Ascending aorta (tissue), 2 donors: ENCODE measurements at places on chromosomes 7 and 10.

DNA sequence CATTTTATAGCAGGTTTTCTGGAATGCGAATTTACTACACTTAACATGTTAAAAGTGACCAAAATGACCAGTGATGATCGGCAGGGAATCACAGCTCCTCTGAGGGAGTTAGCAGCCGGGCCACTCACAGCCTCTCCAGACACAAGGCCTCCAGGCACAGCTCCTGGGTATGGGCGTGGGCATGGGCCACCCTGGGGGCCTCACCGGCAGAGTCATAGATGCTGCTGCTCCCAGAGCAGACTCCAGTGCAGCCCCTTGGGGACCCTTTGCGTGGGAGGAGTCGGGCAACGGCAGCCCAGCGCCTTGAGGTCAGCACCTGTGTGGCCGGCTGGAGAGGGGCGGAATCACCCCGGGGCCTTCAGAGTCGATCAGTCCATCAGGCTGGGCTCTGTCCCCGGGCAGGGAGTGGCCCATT, 8.6 kb downstream of the KNDC1 start:
- DNase-seq = no peak

DNA sequence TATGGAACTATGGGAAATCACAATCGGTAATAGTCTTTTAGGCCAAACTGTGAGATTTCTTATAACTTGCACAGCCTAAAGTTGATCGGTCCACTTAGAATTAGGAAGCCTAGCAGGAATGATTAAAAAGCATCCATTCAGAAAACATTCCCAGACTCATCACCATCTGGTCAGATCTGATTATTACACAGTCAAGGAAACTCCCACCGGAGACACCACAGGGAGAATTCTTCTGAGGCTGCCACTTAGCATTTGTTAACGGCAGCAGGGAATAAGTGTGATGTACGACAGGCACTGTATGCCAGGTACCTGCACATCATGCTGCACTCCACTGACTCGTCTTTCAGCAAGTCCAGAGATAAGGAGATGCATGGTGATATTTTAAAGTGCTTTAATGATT, 227.6 kb upstream of the STEAP1 start:
- DNase-seq = no peak

DNA sequence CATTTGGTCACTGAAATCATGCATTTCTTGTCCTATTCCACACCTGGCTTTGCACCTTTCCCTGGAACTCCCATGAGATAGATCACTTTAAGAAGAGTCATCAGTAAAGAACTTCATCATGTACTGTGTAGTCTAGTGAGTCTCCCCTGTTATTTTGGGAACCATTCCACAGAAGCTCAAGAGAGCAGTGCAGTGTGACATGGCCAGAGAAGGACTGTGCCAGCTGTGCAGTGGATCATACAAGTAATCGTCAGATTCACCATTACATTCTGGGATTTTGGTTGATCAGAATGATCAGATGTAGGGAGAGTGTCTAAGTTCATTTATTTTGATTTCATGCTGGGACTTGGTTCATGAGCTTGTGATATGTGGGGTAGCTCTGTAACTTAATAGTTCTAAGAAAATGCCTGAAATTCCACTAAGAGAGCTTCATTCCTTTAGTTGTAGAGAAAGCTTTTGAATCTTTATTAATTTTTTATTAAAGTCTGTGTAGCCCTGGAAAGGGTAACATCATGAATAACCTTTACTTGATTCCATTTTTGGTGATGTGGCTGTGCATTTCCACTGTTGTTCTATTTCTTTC, 166.8 kb downstream of the SUGCT start:
- DNase-seq = no peak

DNA sequence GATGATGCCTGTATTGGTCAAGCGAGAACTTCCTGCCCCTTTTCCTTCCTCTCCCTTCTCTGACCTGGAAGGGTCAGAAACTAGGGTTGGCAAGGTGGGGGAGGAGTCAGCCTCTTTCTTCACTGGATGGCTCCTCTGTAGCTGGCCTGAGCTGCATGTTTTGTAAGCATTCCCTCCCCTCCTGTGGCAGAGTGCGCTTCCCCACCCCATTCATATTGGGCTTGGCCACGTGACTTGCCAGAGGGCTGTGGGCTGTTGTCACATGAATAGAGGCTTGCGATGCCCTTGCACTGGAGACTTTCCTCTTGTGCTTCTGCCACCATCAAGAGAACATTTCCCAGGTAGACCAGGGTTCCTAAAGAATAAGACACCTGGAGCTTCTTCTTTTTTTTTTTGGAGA, 111.3 kb upstream of the PODXL start:
- no peak for DNase-seq

GRCh38 chr10:88617772-88618300, 31.3 kb downstream of the LIPJ start:
- DNase-seq = no peak

DNA sequence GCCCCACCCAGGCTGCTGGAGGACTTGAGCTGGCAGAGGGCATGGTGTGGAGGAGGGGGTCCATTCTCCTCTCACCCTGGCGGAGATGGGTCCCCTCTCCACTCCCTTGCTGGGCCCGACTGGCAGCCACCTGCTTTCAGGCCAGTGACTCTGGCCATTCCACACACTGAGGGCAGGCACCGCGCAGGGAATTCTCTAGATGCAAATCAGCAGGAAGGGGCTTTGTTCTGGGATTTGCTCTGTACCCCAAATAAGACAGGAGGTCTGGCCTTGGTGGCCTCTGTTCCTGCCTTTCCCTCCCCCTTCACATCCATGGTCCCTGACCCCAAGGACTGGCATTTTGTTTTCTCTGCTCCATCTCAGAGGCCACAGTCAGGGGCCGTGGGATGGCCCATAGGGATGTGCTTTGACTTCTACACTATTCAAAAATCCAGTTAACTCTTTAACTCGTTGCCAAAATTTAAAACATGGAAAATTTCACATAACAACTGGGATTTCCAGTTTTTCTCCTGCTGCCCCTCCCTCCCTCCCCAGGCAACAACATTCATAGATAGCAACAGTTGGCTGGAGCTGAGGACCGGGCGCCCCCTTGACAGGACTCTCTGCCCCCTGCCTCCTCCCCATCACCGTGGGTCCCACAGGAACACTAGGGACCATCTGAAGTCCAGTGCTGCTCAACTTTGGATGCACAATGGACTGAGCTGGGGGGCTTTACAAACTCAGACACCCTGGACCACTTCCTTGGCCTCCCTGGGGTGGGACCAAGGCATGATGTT, 33.9 kb downstream of the PPIF start:
- peak; percentile 56 for DNase-seq

DNA sequence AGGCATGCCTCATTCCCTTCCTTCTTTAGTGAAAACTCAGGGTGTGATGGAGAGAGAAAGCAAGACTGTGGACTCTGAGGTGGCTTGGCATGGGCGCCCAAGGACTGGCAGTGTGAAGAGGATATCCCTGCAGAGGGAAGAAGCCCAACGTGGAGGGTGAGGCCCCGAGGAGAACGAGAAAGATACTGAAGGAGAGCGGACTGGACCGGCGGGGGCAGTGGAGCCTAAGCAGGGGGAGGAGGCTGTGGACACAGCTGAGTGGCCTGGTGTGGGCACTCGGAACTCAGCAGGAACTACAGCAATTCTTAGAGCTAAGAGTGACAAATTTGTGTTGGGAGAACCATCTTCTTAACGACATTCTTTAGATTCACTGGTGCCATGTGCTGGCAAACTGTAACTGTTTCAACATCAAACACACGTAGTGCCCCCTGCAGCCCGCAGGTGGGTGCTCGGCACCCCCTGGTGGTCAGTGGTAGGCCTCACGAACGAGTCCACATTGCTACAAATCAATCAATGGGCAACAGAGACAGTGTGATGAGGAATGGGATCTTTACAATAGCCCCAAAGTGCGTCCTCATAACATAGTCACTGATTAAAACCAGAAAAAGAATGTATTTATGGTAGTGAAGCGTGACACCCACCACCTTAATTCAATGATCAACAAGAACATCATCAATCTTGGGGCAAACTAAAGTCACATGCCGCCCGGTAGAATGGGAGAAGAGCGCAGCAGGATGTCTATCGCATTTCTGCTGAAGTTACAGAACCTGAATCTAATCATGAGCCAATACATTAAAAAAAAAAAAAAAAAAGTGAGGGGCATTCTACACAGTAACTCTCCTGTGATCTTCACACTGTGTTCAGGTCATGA, 2.0 kb upstream of the SFTPA1 start:
- no peak for DNase-seq

- DNase-seq = no peak
These were observed 130.7 kb downstream of the SAMD9 start for GRCh38 chr7:92987095-92987494.

DNA sequence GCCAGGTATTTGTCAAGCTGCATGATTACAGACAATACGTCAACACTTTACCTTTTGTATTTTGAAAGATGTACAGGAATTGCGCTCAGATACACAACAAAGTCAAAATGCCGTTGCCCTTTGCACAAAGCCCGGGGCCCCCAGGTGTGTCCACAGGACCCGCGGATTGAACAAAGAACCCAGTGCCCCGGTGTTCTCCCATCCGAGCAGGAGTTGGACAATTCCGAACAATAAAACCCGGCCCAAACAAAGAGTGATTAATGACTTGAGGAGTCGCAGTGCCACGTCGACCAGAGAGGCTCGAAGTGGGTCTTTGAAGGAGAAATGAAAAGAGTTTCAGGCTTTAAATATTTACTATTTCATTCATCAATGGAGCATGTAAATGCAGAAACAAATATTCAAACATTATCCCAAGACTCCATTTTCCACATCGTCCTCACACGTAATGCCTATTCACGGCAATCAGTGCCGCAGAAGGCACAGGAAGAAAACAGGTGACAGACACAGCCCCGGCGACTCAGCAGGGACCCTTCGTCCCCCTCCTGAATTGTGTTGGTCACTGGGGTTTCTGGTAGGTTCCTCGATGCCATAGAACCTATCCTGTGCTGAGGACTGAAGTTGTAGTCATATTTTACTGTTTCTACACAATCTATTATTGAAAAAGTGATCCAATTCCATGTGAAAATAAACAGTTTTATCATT, 70.9 kb upstream of the MGMT start:
- no peak for DNase-seq

- DNase-seq = no peak
These were observed 250.5 kb downstream of the NSUN6 start for GRCh38 chr10:18400906-18401245.

GRCh38 chr10:76732306-76732705, 905.3 kb downstream of the KCNMA1 start:
- DNase-seq = no peak

- DNase-seq = no peak
These were observed 34.7 kb downstream of the KCNH2 start for GRCh38 chr7:150943453-150943814.

DNA sequence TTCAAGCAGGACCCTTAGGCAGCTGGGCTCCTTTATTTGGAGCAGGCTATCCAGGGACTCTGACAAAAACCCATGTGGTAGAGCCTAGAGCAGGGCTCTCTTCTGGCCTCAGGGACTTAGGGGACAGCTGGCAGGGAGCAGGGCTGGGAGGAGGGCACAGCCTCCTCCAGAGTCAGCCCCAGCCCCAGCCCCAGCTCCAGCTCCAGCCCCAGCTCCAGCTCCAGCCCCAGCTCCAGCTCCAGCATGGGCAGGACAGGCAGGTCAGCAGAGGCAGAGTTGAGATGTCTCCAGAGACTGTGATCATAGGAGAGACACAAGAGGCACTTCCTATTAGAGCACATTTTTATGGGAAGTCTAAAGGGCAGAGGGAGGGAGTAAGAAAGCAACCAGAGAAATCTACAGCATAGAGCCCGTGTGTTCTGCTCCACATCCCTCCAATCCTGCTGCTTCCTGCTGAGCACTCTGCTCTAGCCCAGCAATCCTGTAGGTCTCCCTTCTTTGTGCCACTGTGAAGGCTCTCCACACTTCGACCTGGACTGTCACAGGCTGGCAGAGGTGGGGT, 13.3 kb upstream of the C10orf53 start:
- DNase-seq = no peak

DNA sequence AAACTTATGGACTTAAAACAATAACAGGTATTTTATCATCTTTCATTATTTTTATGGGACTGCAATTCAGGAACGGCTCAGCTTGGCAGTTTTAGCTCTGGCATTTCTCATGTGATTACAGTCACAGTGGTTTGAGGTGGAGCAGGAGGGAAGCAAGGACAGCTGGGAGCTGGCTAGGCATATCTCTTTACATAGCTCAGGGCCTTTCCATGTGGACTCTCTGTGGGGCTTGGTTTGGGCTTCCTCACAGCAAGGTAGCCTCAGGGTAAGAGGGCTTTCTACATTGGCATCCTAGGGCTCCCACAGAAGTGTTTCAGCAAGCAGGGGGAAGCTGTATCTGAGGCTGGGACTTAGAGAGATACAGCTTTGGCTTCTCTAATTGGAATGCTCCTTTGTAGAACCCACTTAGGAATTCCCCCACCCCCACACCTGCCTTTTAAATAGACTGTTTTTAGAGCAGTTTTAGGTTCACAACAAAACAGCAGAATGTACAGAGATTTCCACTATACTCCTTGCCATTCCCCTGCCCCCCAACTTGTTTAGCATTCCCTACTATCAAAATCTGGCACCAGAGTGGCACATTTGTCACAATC, 26.6 kb upstream of the SDHAF3 start:
- DNase-seq = no peak

DNA sequence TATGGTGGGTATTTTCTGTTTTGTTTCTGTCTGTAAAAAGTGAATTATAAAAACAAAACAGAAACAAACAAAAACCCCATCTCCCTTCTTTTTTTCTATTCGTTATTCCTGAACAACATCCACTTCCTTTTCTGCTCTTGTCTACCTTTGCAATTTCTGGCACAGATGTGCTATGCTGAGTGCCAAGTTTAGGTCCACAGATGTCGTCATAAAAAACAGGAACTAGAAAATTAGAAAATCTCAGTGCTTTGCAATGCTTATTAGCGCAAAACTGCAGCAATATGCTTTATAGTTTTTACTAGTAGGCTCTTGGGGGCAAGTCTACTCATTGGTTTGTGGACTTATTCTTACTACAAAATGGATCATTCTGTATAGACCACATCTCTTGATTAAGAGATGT, 94.2 kb upstream of the PRKCQ start:
- no peak for DNase-seq

DNA sequence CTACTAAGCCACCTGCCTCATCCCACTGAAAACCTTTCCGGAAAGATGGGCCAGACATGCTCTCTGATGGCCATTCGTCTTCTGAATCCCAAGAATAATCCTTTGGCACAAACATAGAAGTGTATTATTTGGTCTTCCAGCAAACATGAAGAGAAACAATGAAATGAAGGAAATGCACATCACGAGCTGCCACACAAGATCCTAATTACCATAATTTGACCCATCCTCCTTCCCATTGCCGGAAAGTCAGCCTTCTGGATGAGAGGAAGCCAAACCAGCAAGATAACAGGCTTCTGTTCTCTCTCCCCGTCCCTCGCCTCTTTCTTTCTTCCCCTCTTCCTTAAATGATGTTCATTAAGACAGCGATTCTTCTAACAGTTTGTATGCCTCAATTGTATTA, 218.9 kb upstream of the KMT2E start:
- no peak for DNase-seq

- DNase-seq = no peak
These were observed 40.8 kb downstream of the PANK1 start for GRCh38 chr10:89604200-89604599.
